Brain (organoid and tissue), 16 donors: ENCODE measurements at places on chromosomes 1 and 21. TPM values are rescaled to one million over a fixed set of nuclear protein-coding genes. Genes with fewer than 3 reads are reported as not detected.

- DNase-seq = no peak
Observed at GRCh38 chr1:9700340-9700739, 48.8 kb downstream of the PIK3CD start.

DNA sequence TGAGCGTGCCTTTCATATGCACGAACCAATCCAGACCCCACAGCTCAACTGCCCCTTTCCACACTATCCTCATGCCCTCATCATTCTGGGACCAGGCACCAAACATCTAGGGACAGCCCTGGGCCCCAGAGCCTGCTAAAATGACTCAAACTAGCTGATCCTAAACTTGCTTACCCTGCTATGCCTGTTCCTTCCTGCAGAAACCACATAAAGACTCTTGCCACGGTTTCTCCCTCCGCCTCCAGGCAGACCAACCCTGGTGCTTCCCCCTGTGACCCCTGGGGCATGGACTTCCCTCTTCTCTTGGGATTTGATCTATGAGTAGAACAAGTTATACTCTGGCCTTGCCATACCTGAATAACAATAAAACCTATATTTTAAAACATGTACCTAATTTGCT is 138.0 kb upstream of the CD34 start:
- no peak for DNase-seq

- no peak for DNase-seq
Observed at GRCh38 chr21:29443411-29444010, 144.8 kb downstream of the BACH1 start.

RNU11 gene
- polyA plus RNA-seq = not detected

CRP gene
- polyA plus RNA-seq = not detected
